Stimulated activated CD4-positive, alpha-beta T cell treated with anti-CD3 and anti-CD28 coated beads, Interleukin-1b, Interleukin-23, amount 100 ng/mL, for 24 hours (primary cell): ENCODE measurements at places on chromosomes 3 and 15.

DNA sequence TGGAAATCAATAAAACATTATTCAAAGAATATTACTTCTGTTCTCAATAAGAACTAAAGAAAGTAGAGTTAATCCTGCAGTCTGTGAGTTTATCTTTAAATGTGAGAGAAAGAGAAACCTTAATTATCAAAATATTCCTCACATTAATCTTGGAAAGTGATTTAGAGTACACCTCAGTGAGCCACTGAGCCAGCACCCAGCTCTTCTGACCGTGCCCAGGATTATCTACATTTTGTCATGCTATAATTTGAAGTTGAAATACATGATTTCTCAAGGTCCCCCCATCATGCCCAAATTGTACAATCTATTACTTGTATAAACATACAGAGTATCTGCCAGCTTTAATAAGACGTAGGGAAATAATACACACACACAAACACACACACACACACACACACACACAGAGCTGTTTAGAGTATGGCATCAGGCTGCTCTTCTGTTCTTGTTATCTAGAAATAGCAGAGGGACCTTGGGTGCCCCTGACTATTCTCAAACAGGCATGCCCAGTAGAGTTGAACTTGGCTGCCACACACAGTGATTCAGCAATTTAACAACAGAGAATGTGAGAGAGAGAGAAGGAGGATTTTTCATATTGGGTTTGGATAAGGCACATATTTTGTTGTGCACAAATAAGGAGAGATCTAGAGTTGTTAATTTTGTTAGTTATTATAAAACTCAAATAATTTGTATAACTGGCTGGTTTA, 74.4 kb downstream of the P2RY1 start:
- DNase-seq = no peak

DNA sequence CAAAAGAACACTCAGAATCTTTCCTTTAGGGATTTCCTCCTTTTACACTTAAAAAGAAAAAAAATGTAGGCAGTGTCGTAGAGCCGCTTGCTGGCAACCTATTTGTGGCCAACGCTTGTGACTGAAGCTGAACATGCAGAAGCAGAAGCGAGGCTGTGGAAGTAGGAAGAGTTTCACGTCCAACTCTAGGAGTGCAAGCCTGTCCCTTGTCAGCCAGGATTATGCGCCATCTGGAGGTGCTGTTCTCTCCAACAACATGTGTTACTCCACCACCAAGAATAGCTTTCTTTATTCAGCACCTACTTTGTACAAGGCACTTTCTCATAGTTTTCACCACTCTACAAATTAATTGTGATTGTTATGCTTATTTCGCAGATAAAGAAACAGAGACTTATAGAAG, 223.2 kb upstream of the LMCD1 start:
- DNase-seq = no peak

DNA sequence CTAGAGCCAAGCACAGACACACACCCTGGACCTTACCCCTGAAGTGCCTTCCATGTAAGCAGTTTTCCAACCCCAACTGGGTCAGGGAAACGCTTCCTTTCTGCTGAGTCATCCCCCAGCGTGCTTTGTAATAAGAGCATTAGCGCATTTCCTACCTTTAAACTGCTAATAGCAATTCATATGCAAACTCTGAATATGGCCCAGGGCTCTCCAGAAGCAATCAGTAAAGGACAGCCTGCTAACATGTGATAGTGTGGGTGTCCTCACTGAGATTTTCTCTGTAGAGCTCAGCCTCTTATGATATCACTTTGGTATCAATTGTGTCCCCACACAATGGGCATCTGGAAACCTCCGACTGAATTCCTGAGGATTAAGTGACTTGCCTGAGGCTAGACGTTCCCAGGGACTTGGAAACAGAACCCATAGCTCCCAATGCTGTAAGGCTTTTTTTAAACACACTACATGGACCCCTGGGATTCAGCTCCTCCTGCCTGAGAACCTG, 5.6 kb downstream of the GABRB3 start:
- no peak for DNase-seq

DNA sequence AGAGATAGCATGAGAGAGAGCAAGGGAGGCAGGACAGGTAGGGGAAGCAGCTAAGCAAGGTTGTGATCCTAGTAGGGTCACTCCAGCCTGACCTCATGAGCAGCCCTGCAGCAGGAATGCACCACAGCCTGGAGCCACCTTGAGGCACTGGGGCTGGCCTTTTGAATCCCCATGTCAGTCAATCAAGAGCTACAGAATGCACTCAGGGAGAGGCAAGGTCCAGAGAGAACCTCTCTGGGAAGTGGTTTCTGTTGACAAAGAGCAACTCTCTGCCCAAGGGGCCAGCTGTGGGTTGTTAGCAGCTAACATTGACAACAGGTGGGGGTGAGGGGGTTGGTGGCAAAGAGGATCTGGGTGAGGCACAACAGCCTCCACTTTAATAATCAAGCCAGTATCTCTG, 54.6 kb downstream of the TRANK1 start:
- no peak for DNase-seq

DNA sequence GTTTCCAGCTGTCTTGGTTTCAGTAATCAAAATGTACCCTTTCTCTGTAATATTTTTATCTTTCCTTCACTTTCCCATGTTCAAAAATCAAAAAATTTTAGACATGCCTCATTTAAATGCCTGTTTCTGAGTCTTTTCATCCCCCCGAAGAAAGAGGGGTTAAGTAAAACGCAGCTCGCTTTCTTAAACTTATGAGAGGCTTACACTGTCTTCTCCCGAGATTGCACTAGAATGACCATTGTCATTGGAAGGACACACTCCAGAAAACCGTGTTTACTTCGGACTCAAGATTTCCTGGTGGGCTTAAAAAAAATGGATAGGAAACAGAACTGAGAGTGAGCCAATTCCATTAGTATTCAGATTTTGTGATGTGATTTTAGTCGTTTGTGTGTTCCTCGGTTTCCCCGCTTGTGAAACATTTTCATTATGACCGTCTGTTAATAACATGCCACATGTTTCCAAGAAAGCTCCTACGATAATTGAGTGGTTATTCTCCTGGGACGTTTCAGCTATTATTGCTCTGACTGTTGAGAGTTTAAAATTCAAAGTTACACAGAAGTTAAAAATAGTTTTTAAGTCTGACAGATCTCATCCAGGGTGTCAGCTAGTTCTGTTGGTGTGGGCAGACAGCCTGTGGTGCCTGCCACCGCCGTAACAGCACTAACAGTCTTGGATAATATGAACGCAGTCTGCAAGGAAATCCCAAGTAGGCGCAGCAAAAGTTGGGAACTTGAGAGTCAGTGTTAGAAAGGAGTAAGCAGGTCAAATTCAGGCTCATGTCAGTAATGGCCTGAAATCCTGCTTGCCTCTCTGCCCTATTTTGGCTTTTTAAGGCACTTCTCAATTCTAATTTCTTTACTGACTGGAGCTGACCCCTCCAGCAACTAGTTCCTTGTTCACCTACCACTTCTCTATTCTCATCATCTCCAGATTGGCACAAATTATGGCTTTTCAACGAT, 1.5 kb downstream of the CRYBG3 start:
- DNase-seq = no peak

- no peak for DNase-seq
Measured at GRCh38 chr3:38004415-38005075, 14.0 kb downstream of the VILL start.

DNA sequence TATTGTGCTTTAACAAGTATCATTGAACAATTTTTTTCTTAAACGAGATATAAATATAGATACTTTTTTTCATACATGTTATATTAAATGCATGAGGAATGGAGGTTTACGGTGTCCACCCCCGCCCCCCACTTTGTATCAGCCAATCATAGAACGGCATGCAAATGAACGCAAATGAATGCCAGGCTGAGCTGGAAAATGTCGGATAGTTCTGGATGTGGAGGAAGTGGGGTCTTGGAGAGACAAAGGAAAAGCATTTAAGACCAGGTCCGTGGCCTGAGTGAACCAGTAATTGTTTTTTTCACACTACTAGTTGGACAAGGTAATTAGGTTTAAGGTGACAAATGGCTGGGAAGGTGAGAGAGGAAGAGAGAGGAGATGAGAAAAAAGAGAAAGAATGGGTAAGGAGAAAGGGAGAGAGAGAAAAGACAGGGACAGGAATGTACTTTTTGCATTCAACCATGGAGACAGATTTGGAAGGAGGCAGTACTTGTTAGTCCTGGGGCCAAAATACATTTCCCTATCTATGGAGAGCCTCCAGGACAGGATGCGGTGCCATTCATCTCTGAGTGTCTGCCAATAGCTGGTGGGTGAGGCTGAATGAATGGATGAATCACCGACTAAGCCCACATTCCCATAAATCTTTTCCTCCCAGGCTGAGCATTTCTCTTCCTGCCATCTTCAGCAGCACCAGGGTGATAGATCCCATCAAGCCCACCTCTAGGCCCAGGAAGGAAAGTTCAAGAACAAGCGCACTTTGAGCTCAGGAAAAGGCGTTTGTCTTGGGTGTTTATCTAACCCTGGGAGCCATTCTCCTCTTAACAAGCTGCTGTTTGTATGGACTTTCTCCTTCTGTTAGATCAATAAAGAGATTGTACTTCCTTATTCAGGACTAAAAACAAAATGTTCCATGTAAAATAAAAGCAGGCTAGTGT, 1.4 kb upstream of the RAD18 start:
- DNase-seq = no peak

DNA sequence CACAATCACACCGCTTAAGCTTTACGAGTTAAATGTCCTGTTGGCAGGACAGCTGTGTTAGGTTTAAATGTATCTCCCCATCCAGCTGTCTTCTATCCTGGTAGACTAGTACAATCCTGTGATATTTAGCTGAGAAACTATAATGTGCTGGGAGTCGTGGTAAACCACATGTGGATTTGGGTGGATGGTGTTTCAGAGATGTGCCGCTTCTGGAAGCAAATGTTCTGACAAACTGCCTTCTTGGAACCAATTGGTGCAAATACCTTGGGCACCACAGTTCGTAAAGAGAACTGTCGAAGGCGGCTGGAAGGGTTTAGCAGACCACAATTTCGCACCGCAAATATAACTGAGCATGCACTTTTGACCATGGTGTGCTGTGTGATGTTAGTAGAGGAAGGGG, 15.0 kb downstream of the SCG5 start:
- no peak for DNase-seq

DNA sequence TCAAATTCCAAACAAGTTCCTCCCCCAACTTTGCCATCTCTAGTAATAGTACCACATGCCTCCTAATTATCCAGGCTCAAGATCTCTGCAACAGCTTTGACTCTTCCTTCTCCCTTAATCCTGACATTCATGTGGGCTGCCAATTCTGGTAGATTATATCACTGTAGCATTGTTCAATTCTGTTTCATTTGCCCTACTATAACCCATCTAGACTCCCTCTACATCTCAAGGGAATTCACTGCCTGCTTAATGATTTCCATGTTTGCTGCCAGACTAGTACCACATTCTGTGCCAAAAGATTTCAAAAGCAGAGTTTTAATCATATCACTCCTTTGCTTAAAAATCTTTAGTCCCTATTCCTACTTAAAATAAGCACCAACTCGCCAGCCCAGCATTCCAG, 34.6 kb upstream of the PPIB start:
- no peak for DNase-seq

DNA sequence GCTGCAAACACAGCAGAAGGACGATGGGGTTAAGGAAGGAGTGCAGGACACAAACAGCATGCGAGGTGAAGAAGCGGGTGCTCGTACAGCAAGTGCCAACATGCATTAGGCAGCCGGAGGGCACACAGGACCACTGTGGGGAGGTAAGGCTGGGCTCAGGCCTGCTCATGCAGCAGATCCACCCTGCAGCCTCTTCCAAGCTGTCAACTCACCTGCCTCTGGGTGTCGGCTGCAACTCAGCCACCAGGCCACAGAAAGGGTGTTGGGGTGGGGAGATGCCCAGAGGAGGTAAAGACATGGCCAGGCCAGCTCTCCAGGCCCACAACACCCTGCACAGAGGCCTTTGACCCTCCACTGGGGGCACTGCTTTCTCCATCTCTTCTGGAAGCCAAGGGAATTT, 44.2 kb downstream of the TGM4 start:
- DNase-seq = no peak

DNA sequence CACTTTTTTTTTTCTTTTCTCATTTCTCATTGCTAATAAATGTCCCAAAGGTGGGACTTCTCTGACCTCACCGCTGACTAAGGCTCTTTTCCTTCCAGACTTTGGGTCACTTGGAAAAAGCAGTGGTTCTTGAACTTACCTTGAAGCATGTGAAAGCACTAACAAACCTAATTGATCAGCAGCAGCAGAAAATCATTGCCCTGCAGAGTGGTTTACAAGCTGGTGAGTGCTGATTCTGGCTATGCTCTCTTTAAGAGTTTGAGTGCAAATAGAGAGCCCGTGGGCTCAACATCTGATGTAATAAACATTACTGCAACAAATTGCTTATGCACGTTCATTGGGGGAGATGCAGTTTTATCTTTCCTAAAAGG, 2.0 kb downstream of the BHLHE40 start:
- DNase-seq = no peak

GRCh38 chr15:70180186-70180875, 82.6 kb upstream of the TLE3 start:
- DNase-seq = no peak

DNA sequence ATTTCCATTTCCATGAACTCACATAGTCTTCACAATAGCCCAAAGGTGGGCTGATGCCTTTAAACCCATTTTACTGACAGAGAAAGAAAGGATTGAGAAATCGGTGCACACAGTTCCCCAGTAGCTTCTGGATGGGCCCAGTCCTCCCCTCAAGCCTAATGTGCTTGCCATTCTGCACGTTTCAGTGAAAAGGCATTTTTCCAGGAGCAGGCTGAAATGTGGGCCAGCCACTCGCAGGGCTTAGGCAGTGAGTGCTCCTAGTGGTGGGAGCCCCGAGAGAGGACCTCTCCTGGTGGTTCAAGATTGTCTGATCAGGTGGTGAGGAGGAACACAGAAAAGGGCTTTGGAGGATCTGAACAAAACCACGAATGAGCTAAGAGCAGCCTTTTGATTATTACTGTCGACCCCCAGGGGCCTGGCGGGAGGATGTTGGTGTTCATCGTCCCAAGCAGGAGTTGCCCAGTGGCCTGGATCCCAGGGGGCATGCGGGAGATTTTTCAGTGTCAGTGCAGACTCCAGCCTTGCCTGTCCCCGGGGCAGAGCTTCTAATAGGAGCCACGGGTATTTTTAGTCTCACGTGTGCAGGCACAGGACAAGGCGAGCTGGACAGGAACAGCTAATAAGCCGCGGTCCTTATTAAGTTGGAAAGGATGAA, 8.7 kb upstream of the KY start:
- DNase-seq = no peak

DNA sequence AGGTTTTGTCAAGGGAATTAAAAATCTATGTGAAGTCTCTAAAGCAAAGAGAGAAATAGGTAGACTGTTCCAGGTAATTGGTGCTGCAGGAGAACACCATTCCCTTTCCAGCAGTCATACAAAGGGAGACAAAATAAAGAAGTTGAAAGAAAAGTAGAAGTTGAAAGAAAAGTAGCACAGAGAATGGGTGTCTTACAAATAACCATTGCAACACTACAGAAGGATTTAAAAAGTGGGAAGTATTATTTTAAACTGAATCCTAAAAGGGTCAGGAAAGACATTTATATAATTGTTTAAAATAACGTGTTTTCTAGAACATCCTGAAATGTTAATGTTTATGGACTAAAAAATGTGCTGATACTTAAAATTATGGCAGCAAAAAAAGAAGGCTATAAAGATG, 223.8 kb downstream of the RSRC1 start:
- no peak for DNase-seq
